ENCODE measurements at places on chromosomes 12 and 14. TPM values are rescaled to one million over a fixed set of nuclear protein-coding genes. Genes with fewer than 3 reads are reported as not detected.

OASL gene
- not detected for total RNA-seq

KIF5A gene
- 0.13 TPM for total RNA-seq

IL26 gene
- total RNA-seq = not detected

NGB gene
- not detected for total RNA-seq

SETD1B gene
- 17.0 TPM for total RNA-seq

MYO1H gene
- not detected for total RNA-seq

TSPAN11 gene
- total RNA-seq = 1.1 TPM

EXOC3L4 gene
- total RNA-seq = not detected

KRT72 gene
- total RNA-seq = not detected

KRT3 gene
- not detected for total RNA-seq

- H3K4me3 ChIP-seq = peak overlapping the region; percentile 58
- no peaks in the 10 kb centered on the region for H3K27me3 ChIP-seq
- DNase-seq = peak; percentile 73
- H3K27ac ChIP-seq = peak overlapping the region; percentile 62
Measured at GRCh38 chr12:65881965-65882413, 57.7 kb downstream of the HMGA2 start.

DNA sequence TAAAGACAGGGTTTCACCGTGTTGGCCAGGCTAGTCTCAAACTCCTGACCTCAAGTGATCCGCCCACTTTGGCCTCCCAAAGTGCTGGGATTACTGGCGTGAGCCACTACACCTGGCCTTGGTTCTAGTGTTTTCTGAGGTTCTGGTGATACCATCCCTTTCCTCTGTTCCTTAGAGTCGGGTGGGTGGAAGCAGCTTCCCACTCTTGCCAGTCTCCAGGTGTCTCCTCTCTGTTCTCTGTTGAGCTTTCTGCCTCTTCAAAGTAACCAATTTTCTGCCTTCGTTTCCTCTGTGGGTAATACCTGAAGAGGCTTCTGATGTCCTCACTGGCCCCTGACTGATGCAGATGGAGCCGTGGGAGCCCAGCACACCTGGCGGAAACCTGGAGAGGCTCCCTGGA, 53.4 kb upstream of the LHX5 start:
- H3K27ac ChIP-seq = no peak overlapping the region
- DNase-seq = no peak
- no peaks in the 10 kb centered on the region for H3K36me3 ChIP-seq
- no peaks in the 10 kb centered on the region for H3K4me1 ChIP-seq
- no peak overlapping the region for H3K4me3 ChIP-seq
- peaks cover 71% of the 10 kb centered on the region for H3K27me3 ChIP-seq

DNA sequence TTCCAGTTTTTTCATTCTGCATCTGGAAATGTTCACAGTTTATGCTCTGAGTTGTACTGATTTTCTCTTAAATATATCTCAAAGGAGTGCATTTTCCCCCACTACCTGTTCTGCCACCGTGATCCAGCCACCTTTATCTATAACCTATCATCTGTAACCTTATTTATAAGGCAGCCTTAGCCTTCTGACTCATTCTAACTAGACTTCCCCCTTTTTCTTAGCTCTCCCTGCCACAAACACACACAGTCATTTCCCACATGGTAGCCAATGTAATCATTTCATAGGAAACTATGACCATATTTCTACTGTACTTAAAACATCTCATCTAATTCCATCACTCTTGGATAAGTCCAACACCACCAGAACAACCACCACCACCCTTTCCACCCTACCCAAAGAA, 10.8 kb upstream of the GYS2 start:
- DNase-seq = no peak
- H3K27me3 ChIP-seq = no peaks in the 10 kb centered on the region
- H3K27ac ChIP-seq = no peak overlapping the region
- H3K4me1 ChIP-seq = peaks cover 14% of the 10 kb centered on the region

DNA sequence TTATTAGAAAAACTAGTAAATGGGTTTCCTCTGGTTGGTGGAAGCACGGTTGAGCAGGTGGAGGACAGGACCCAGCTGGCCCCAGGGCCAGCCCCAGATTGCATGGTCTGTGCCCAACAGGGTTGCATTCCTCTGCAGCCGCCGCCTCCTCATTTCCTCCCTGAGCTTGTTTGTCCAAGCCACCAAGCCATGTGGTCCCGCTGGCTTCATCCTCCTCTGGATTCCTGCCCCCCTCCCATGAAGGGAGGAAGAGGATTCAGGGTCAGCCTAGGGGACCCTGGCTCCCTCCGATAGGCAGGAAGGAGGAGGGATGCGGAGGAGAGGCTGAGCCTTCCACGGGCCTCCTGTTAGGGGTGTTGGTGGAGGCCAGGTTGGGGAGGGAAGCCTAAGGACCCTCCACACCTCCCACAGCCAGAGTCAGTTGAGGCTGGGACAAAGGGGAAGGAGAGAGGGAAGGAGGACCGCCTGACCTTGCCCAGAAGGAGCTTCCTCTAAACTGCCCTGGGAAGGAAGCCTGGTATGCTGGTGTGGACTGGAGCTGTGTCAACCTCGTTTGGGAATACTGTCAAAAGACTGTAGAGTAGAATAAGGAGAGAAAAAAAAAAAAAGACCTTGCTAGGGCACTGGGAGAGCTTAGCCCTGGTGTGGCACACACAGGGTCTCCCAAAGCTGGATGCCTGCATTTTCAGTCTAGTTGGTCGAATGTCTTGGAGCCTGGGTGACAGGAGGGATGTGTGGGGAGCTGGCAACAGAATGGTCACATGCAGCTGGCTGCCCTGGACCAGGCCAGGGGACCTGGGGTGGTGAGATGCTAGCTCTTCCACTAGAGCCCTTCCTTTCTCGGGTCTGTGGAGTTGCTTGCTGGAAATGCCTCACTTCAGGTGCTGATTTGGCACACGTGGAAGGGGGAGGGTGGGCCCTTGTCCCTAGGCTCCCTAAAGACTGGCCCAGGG, 42.4 kb downstream of the PLEKHG3 start:
- H3K36me3 ChIP-seq = peaks cover 53% of the 10 kb centered on the region
- DNase-seq = peak; percentile 59
- H3K27ac ChIP-seq = no peak overlapping the region
- no peak overlapping the region for H3K4me3 ChIP-seq
- H3K4me1 ChIP-seq = peaks cover 23% of the 10 kb centered on the region

GRCh38 chr12:100963381-100963780, 168.8 kb downstream of the ANO4 start:
- H3K4me3 ChIP-seq = no peak overlapping the region
- no peaks in the 10 kb centered on the region for H3K27me3 ChIP-seq
- no peaks in the 10 kb centered on the region for H3K36me3 ChIP-seq
- H3K4me1 ChIP-seq = no peaks in the 10 kb centered on the region
- no peak overlapping the region for H3K27ac ChIP-seq

DNA sequence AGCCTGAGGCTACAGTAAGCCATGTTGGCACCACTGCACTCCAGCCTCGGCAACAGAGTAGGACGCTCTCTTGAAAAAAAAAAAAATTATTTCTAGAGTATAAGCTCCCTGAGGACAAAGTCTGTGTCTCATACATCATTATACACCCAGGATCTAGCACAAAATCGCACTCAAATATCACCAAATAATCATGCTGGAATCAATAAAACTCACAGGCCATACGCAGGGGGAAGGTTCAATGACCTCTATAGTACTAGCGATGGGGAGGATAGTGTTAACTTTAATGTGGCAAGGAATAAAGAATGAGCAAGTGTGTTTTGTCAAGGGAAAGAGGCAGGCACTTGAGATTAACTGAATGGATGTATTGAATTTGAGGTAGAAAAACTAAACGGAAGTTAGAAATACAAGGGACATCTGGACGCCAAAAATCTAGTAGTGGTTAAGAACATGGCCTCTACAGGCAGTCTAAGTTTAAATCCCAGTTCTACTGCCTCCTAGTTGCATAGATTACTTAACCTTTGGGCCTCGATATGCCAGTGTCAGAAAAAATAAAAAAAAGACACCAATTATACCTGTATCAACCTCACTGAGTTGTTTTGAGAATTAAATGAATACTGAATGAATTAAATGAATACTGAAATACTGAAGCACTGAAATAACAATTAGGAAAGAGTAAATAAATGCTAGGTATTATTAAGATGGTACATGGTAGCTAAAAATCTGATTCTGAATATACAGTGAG, 4.4 kb upstream of the AP4S1 start:
- peaks cover 8% of the 10 kb centered on the region for H3K36me3 ChIP-seq
- DNase-seq = no peak
- H3K4me3 ChIP-seq = no peak overlapping the region

GRCh38 chr12:38907201-38907923, 2.0 kb upstream of the CPNE8 start:
- peak overlapping the region; percentile 93 for H3K27ac ChIP-seq
- peak overlapping the region; percentile 70 for H3K4me3 ChIP-seq
- no peaks in the 10 kb centered on the region for H3K27me3 ChIP-seq
- no peak for DNase-seq

DNA sequence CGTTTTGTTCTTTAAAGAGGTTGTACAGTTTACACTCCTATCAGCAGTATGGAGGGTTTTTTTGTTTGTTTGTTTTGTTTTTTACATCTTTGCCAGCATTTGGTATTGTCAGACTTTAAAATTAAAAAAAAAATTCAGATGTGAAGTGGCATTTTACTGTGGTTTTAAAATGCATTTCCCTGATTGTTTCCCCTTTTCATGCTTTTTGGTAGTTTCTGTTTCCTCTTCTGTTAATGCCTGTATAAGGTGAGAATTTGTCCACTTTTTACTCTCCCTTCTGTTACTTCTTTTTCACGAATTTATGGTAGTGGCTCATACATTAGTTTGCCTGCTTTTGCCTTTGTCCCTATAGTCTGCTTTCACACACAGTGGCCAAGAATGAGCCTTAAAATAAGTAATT, 36.6 kb downstream of the MNAT1 start:
- no peaks in the 10 kb centered on the region for H3K36me3 ChIP-seq
- no peak for DNase-seq
- H3K27me3 ChIP-seq = no peaks in the 10 kb centered on the region
- no peak overlapping the region for H3K27ac ChIP-seq
- no peak overlapping the region for H3K4me3 ChIP-seq

- H3K4me3 ChIP-seq = no peak overlapping the region
- H3K36me3 ChIP-seq = no peaks in the 10 kb centered on the region
- no peaks in the 10 kb centered on the region for H3K27me3 ChIP-seq
Measured at GRCh38 chr12:69884386-69884785, 59.4 kb downstream of the MYRFL start.

DNA sequence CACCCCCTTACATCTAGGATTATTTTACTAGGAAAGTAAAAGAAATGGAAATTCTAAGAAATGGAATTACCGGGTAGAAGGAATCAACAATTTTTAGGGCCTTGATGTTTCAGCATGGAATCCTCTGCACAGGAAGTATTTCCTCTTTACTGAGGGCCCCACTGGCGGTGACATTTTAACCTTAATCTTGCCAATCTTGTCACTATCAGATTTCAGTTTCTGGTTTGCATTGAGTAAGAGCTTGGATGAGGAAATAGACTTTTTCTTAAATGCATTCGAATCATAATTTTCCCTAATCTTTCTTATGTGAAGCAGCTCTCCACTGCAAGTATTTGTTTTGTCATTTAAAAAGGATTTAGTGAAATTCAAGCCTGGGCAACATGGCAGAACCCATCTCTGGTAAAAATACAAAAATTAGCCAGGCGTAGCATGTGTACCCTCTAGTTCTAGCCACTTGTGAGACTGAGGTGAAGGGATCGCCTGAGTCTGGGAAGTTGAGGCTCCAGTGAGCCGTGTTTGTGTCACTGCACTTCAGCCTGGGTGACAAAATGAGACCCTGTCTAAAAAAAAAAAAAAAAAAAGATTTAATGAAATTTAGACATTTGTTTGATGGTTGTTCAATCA, 40.7 kb downstream of the TPCN1 start:
- DNase-seq = no peak
- no peak overlapping the region for H3K4me3 ChIP-seq
- no peaks in the 10 kb centered on the region for H3K27me3 ChIP-seq
- H3K4me1 ChIP-seq = peaks cover 55% of the 10 kb centered on the region

DNA sequence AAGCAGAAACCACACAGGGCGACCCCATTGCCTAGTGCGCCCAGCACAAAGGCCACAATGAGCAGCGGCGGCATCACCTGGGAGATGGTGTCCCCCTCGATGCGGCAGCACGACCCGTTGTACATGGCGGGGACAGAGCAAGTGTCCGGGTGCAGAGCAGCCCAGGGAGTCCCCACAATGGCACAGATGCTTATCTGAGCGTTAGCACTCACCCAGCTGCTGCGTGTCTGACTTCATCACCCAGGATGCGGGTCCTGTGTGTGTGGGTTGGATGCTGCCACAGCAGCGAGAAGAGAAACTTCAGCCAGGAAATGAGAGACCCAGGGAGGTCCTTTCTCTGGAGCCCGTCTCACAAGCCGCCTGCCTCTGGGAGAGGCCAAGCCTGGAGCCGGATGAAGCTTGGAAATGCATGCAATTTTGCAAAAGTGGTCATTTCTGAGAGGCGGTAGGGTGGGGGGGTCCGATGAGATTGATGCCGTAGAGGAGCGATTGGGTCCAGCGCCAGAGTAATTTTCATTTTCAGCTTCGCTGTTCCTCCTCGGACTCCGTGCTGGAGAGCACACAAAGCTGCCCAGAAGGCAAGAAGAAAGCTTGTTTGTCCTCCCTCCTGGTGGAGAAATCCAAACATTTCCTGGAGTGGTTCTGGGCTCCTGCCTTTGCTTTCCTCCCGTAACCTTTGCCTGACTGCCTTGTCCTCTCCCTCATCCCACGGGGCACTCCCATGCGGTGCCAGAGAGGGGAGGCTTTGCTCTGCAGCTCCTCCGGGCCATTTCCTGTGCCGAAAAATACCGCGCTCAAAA, at the start of gene HCAR1:
TSS of gene HCAR1 (minus strand) at position 630 of the 800 bp plus-strand sequence. CDS start at position 125, 505 bp downstream.
- no peak within 1 kb of the TSS for H3K27ac ChIP-seq
- no peaks in the 10 kb centered on the region for H3K36me3 ChIP-seq
- H3K27me3 ChIP-seq = no peaks in the 10 kb centered on the region
- no peaks in the 10 kb centered on the region for H3K4me1 ChIP-seq
- peak within 1 kb of the TSS; percentile 32 for H3K4me3 ChIP-seq

DNA sequence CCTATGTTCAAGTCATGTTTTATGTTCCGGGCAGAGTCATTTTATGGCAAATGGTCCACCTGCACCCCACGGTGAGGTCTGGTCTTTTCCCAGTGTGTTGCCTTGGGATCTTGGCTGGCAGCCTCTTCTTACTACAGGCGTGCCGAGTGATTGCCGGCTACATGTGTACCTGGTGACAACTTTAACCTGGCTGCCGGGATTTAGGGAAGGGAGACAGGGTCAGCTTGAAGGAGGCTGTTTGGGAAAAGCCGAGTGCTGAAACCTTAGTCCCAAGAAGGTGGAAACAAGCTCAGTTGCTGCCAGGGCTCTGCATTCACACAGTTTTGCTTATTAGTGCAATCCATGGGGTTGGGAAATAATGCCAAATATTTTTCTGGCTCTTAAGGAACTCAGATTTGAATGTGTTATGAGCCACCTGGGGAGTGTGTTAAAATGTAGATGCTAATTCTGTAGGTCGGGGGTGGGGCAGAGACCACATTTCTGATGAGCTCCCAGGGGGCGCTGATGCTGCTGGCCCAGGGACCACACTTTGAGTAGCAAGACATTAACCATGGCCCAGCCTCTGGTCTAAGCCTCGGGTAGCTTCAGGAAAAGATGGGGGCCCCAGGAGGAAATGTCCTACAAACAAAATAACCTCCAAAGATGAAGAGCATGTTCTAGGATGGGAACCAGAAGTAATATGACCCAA, 179.6 kb downstream of the TBX5 start:
- H3K27me3 ChIP-seq = no peaks in the 10 kb centered on the region
- H3K36me3 ChIP-seq = no peaks in the 10 kb centered on the region
- no peak overlapping the region for H3K27ac ChIP-seq
- no peak for DNase-seq

All from heart left ventricle (tissue), 16 donors.